ENCODE measurements at places on chromosomes 12 and 14.

GRCh38 chr14:25056688-25057078, 6.7 kb upstream of the STXBP6 start:
- DNase-seq, result no peak

GRCh38 chr14:88901189-88901588, 76.7 kb downstream of the TTC8 start:
- no peak for DNase-seq

GRCh38 chr12:75606151-75606550, 94.7 kb upstream of the KRR1 start:
- DNase-seq, result no peak

GRCh38 chr14:77286576-77286975, 15.6 kb upstream of the NGB start:
- no peak for DNase-seq
